A549 treated with ZK216348 at 1 μM for 4 hours (cell line): ENCODE measurements at places on chromosomes 6 and 20. TPM values are rescaled to one million over a fixed set of nuclear protein-coding genes. Genes with fewer than 3 reads are reported as not detected.

Gene ZNF391
- total RNA-seq, result 0.07 to 0.35 TPM (median 0.32 TPM) in 5 replicates

Gene TRIM38
- total RNA-seq, result 1.5 to 2.1 TPM (median 1.7 TPM) in 5 replicates

Gene ENPP3
- total RNA-seq, result not detected in 5 replicates

Gene NR2E1
- 0.09 TPM in 1 of 5 replicates, not detected in the others for total RNA-seq

Gene KHDC1
- total RNA-seq, result 2.4 to 4.2 TPM (median 3.5 TPM) in 5 replicates
